AG04449 (cell line): ENCODE measurements at places on chromosomes 2 and 18.

DNA sequence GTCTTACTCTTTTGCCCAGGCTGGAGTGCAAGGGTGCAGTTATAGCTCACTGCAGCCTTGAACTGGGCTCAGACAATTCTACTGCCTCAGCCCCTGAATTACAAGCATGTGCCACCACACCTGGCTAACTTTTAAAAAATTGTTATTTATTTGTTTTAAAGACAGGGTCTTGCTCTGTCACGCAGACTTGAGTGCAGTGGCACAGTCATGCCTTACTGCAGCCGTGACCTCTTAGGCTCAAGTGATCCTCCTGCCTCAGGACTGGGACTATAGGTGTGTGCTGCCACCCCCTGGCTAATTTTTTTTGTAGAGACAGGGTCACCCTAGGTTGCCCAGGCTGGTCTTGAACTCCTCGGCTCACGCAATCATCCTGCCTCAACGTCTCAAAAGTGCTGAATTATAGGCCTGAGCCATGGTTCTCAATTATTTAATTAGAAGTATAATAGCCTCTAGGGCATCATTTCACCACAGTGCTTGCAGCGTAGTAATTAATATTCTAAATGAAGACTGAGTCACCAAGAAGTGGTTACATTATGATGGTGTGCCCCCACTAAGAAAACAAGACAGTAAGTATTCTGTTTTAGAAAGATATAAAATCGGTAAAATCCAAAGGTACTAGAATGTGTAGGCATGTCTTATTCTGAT is 69.6 kb downstream of the EML4 start:
- no peak for DNase-seq

- no peak for DNase-seq
Observed at GRCh38 chr2:85580206-85580605, 2.8 kb downstream of the VAMP8 start.

DNA sequence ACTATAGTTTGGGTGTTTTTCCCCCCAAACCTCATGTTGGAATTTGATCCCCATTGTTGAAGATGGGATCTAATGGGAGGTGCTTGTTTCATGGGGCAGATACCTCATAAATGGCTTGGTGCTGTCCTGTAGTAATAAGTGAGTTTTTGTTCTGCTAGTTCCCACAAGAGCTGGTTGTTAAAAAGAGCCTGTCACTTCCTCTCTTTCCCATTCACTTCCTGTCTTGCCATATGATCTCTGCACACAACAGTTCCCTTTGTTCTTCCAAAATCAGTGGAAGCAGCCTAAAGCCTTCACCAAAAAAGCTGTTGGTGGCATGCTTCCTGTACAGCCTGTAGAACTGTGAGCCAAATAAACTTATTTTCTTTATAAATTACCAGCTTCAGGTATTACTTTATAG is 768.2 kb upstream of the VRK2 start:
- no peak for DNase-seq

- DNase-seq, result no peak
Observed at GRCh38 chr2:224357098-224357901, 44.6 kb downstream of the FAM124B start.

DNA sequence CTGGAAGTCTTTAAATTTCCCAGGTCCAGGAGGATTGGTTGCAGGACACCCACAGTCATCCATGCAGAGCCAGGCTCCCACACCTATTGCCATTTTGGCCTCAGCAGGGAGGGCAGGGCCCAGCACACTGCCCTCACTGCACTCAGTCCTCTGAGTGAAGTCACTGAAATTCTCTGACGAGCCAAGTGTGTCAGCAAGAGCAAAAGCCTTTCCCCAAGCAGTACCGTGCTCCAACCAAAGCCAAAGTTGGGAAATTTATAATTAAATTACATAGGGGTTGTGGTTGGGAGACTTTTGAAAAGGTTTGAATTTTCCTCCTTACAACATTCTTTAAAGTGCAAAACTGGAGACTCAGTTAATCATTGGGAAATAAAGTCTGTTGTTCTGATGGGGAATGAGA is 98.5 kb upstream of the CD226 start:
- DNase-seq, result no peak

GRCh38 chr2:239118675-239119211 is 270.9 kb downstream of the TWIST2 start:
- no peak for DNase-seq

DNA sequence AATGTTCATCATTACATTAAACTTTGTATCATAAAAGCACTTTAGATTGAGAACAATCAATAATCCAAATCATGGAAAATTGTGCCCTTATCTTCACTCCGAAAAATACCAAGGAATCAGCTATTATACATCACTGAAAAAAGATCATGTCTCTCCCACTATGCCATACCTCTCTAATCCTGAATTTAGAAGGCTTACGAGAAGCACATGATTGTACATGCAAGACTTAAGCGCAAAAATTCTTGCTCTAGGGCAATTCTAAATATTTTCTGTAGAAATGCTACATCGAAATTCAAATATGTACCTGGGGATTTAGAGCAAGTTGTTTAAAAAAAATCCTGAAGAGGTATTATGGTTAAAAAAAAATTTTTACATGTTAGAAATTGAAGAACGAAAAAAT is 1.3 kb downstream of the CYTIP start:
- no peak for DNase-seq

DNA sequence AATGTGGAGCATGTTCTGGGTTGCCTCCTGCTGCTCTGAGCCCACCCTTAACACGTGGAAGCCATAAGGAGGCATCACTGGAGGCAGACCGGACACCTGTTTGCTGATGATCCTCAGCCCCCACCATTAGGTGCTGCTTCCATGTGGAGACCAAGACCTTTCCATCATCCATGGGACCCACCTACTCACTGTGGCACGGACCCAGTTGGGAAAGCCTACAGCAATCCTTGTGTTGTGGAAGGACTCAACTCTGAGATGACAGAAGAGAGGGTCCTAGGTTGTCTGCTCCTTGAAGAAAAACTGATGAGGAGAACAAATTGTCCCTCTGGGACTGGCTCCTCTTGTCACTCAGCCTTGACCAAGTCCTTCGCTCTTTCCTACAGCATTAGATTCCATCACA is 86.5 kb upstream of the RAB12 start:
- no peak for DNase-seq

- DNase-seq, result no peak
Observed at GRCh38 chr18:57569133-57569532, 17.4 kb downstream of the FECH start.

DNA sequence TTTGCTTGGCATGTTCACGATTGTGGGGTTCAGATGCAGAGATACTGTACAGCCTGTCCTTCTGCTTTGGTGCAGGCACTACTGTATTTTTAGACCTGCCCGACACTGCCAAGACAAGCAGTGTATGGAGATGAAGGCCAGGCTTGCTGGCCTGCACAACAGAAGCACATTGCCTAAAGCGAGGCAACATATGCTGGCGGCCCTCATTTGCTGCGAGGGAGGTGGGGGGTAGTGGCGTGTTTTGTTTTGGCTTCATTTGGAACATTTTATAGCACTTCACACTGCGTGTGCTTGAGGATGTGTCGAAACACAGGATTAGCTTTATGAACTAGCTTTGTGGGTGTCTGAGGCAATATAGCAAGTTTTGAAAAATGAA is 27.0 kb downstream of the TMEM182 start:
- DNase-seq, result no peak

DNA sequence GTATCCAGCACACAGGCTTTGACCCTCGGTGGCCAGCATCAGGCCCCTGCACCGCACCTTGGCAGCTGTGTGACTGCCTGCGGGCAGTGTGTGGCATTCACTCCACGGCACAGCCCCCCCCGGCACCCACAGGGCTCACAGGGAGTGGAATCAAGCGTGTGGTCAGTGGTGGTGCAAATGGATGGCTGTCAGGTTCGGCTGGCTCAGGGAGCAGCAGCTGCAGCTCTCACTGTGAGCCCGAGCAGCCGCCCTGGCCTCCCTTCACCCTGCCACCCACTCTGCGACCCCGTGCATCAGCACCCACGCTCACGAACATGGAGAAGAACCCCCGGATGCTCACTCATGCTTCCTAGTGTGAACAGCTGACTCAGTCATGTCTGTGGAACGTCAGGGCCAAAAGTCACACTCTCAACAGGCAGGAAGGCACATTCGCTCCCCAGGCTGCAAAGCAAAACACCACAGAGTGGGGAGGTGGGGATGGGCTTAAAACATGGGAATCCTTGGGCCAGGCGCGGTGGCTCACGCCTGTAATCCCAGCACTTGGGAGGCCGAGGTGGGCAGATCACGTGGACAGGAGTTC is 41.5 kb upstream of the GPC1 start:
- no peak for DNase-seq

- no peak for DNase-seq
Observed at GRCh38 chr2:190723397-190724090, 74.7 kb downstream of the NAB1 start.

DNA sequence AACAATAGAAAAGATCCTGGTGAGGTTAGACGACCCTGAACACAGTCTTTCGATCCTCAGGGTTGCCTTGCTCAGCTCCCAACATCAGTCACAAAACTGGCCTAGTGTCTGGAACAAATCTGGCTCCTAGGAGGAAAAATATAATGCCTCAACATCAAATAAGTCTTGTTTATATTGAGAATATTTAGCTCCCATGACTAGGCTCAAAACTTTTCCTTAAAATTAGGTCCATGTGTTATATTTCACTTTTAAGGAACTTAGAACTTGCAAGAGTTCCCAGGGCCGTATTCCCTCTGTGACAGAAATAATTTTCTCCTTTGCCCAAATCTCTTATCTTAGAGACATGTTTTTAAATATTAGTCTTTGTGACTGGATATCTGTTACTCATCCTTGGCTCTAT is 819.7 kb upstream of the ZEB2 start:
- no peak for DNase-seq

DNA sequence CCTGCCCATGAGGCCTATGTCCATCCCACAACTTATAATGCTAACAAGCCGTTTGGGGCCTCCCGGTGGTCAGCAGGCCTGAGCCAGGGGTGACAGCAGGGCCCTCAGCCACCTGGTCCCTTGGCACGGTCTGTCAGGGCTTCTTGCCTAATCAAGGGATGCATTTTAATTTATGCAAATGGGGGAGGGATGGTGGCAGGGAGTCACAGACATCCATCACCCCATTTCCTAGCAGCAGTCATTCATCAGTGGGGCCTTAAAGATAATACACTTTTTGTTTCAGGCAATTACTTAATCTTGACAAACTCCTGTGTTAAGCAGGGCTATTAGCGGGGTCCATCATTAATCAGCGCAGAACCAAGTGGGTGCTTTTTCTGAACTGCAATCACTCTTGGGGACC is 174.5 kb downstream of the GLI2 start:
- no peak for DNase-seq

- DNase-seq, result no peak
Observed at GRCh38 chr2:113850687-113851086, 39.2 kb upstream of the ACTR3 start.

DNA sequence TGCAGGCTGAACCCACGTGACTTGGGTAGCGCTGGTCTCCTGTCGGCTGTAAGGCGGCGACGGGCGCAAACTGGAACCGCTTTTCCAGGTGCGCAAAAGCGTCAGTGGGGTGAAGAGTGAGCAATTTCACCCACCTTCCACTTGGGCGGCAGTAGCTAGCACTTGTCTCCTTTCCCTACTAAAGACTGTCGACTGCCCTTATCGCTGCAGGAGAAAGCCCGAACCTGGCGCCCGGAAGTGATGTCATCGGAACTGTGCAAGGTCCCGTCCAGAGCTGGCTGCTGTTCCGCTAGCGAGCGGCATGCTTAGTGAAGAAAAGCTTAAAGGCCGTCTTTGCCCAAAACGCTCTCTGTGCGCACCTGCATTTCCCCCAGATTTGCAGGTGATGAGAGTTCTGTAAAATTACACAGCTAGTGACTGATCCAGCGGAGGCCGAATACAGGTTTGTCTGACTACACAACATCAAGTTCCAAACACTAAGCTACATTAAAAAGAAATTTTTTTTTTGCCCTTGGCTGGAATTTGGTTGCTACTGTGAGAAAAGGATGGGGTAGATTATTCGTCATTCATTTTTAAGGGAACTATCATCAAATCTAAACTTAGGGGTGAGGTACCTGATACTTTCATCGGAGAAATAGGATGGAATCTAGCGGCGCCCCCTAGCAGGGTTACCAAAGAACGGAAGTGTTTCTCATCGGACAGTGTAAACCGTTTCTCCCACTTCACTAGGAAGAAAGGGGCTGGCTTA is at the start of gene OSGEPL1:
Gene OSGEPL1 (minus strand): TSS at position 242 of the 748 bp plus-strand sequence. CDS start 1,152 bp downstream, outside the sequence.
- no peak for DNase-seq

DNA sequence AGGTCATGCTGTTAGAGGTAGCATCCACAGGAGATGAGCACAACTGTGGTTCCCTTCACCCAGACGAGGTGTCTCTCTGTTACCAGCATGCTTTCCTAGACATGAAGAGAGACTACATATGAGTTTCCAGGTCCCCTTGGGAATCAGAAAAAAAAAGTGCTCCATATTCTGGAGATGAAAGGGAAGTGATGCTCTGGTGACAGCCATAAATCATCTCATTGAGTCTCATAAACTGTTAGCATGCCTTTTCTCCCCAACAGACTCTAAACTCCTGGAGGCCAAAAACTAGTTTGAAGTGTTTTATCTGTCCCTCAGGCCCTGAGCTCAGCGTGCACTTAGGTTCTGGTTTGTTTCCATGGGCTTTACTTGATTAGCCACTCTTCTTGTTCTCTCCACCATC is 124.6 kb upstream of the CREB1 start:
- no peak for DNase-seq

GRCh38 chr2:200405599-200406298 is 99.3 kb downstream of the SPATS2L start:
- no peak for DNase-seq

GRCh38 chr2:17199741-17200140 is 318.5 kb downstream of the RAD51AP2 start:
- DNase-seq, result no peak

GRCh38 chr2:129201696-129202095 is 777.8 kb upstream of the RAB6C start:
- DNase-seq, result no peak

- no peak for DNase-seq
Observed at GRCh38 chr2:158624071-158624667, 167.4 kb downstream of the PKP4 start.

GRCh38 chr2:241350878-241351639 is 5.0 kb upstream of the FARP2 start:
- no peak for DNase-seq

- DNase-seq, result no peak
Observed at GRCh38 chr2:149456285-149456684, 125.9 kb downstream of the LYPD6 start.

DNA sequence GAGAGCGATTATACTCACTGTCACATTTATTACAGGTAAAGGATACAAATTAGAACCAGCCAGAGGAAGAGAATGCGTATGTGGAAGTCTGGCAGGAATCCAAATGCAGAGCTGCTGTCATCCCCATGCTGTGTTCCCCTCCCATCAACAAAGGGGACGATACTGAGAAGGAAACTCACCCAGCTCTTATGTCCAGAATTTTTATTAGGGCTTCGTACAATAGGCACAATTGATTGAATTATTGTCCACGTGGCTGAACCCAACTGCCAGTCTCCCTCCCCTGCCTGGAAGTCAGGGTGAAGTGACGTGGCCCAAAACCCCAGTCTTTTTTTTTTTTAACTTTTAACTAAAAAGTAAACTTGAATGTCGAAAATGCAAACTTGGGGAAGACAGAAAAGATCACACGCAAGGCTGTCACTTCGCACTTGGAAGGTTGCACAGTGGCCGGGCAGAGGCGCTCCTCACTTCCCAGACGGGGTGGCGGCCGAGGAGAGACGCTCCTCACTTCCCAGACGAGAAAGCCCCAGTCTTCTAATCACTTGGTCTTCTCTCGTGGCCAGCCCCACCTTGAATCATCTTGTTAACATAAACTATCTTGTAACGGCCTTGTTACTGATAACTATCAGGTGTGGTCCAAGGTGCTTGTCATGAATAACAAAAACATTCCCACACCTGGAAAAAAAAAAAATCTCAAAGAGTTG is 40.0 kb upstream of the ITSN2 start:
- DNase-seq, result no peak
